ENCODE measurements at places on chromosomes 4 and X.

DNA sequence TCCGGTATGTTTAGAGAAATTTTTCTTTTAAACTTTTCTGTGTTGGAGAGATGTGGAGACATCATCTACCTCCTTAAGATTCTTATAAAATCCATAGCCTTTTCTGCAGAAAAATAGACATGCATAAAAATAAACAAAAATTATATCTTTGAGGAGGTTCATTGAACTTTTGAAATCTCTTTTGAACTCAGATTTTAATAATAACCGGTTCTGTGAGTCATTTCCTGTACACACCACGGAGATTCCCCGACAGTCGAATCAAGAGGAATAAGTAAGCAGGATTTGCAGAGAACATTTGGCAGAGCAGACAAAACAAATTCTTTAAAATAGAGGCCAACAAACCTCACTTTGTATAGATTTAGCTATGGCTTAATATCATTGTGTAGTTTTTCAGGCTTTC lies 918.7 kb upstream of the POU3F4 start:
- DNase-seq, result no peak

- no peak for DNase-seq
These were observed 10.0 kb downstream of the CXCL3 start for GRCh38 chr4:74028504-74028903.

DNA sequence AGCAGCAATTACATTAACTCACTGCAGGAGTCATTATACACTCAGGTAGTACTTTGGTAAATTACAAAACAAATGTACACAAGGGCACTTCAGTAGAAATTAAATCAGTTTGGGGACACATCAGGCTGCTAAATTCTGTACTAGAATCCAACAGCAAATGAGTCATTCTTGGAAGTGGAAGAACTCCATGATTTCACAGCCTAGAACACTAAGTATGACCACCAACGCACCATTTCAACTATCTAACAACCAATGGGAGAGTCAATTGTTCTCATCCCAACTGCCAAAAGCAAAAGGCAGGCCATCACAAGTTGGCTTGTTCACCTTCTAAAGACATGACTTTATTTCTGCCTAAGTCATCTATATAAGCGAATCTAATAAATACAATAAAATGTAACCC lies 26.6 kb downstream of the PPM1K start:
- no peak for DNase-seq

- DNase-seq, result no peak
These were observed 46.4 kb upstream of the VBP1 start for GRCh38 chrX:155169881-155170280.

- no peak for DNase-seq
These were observed 82.4 kb upstream of the MTM1 start for GRCh38 chrX:150486011-150486410.
